LHCN-M2 (cell line): ENCODE measurements at places on chromosomes 6 and 20. TPM values are rescaled to one million over a fixed set of nuclear protein-coding genes. Genes with fewer than 3 reads are reported as not detected.

GRCh38 chr20:37270576-37271420 is 9.2 kb upstream of the GHRH start:
- no peak for DNase-seq

DNA sequence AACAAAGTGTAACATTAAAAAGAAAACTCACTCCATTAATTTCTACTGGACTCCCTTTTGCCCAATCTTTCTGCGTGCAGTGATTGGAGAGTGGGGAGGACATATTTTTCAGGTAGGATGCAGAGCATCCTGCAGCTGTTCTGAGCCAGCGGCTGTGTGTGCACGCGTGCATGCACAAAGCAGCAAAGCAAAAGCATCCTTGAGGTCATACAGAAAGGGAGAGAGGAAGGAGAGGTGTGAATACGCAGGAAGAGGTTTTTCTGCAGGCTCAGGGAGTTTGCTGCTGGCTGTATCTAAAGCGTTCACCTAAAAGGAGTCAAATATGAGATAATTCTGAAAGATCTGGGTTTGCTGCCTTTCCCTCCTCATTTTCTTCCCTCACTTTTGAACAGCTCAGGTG is 108.4 kb downstream of the HUS1B start:
- DNase-seq = no peak

DNA sequence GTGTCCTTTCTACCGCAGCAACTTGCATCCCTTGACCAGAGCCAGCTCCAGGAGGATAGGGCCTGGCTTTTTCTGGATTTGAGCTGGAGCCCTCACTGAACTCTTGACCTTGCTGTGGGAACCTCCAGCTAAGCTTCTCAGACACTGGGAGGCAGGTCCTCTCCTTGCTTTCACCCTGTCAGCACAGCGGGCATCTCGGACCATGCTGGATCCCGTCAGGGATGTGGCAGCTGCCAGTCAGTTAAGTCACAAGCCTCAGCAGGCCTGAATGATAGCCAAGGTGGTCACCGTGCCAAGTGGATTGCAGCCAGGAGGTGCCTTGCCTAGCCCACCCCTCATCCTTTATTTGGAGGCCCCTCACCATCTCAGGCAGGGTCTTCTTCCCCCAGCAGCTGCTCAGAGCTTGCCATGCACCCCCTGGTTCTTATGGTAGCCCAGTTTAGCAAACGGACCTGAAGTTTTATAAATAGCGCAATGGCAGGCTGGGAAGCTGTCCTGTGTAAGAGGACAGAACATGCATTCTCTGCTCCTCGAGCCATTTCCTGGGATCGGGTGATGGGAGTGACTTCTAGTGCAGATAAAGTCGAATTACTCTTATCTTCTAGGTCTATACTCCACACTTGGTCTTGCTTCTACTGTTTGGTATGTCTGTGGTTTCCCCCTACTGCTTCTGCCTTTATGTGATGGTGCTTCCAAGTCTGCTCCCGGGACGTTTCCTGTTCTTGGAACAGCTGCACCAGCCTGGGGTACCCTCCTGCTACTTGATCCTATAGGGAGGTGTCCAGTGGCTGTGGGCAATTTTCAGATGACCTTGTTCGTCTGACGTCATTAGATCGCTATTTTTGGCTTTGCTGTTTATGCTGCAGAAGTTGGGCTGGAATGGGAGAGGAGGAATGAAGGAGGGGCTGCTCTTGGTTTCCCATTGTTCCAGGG is 7.1 kb upstream of the MYLK2 start:
- peak; percentile 99 for DNase-seq

The BMP5 gene
- total RNA-seq = under 0.01 TPM in 1 of 2 replicates, not detected in the other

DNA sequence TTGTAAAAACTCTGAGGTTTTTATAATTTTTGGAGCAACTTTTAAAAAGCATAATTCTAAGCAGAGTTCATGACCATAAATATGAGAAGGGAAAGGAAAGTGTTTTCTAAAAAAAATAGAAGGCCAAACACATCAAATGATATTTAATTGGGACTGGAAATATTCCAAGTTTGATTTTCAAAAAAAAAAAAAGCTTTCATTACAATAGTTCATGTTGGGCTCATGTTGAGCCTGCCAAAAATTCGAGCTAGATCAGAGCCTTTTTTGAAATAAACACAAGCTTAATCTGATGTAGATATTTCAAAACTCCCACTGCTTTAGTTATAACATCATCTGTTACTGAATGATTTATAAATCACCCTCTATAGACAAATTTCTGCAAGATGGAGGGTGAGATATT is 163.4 kb upstream of the DEFB112 start:
- no peak for DNase-seq

- DNase-seq = no peak
Measured at GRCh38 chr6:97644353-97644752, 361.3 kb upstream of the MMS22L start.

DNA sequence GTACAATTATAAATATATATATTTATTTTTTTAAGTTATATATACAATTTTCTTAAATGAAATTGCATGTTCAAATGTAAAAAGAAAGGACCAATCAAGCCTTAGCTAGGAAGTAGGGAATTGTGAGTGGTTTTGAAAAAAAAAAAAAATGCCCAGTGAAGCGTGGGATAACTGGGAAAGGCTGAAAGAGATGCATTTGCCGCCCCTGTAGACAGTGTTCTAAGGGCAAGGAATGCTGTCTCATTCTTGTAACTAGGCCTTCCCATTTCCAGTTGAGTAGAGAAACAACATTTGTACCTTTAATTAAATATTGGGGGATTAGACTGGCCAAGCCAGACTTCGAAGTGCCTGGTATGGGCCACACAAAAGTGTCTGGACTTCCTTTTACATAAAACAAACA is 430.1 kb upstream of the SLC35B3 start:
- no peak for DNase-seq

GRCh38 chr6:82761674-82762345 is 303.8 kb downstream of the UBE3D start:
- DNase-seq = peak; percentile 29

- DNase-seq = no peak
Measured at GRCh38 chr6:112249489-112249888, 4.9 kb downstream of the LAMA4 start.

DNA sequence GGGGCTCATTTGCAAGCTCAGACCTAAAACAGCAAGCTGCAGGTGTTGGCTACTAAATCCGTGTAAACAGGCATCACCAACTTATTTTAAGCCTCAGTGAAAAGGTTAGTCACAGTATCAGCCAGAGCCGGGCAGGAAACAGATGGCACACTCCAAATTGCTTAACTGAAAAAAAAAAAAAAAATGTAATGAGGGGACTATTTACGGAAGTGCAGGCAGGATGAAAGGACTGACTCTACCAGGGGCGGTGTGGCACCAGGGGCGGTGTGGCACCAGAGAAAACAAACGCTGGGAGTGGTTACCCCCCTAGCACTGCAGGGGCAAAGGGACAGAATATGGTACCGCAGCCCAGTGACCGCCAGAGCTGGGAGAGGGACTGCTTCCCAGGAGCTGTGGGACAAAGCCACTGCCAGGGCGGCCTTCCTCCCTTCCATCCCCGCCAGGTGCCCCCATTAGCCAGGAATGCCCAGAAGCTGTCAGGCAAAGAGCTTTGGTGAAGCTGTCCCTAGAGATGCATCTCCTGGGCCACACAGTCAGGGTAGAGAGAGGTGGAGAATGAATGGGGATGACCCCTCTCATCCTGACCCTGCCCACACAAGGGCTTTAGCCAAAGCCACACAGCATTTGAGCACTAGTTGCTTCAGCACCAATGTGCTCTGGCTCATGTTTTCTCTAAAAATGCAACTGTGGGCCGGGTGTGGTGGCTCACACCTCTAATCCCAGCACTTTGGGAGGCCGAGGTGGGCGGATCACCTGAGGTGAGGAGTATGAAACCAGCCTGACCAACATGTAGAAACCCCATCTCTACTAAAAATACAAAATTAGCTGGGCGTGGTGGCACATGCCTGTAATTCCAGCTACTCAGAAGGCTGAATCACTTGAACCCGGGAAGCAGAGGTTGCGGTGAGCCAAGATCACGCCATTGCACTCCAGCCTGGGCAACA is 39.6 kb upstream of the GFOD1 start:
- DNase-seq = peak; percentile 65

DNA sequence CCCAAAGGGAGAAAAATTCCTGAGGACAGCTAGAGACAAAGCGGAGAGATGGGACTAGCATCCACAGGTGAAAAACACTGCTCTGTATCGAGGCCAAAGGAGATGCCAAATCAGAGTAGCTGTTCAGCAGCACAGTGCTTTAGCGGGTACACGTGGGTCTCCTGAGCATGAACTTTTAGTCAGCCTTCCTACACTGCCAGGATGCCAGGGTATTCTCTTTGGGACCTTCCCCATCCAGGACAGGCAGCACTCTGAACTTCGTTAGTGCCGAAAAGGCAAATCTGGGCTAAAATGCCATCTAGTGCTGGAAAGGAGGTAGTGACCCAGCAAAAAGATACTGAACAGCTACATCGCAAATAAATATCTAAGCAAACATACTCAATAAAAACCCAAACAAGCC is 64.9 kb downstream of the C6orf58 start:
- DNase-seq = peak; percentile 31

- no peak for DNase-seq
Measured at GRCh38 chr6:155434096-155434495, 21.5 kb downstream of the NOX3 start.

DNA sequence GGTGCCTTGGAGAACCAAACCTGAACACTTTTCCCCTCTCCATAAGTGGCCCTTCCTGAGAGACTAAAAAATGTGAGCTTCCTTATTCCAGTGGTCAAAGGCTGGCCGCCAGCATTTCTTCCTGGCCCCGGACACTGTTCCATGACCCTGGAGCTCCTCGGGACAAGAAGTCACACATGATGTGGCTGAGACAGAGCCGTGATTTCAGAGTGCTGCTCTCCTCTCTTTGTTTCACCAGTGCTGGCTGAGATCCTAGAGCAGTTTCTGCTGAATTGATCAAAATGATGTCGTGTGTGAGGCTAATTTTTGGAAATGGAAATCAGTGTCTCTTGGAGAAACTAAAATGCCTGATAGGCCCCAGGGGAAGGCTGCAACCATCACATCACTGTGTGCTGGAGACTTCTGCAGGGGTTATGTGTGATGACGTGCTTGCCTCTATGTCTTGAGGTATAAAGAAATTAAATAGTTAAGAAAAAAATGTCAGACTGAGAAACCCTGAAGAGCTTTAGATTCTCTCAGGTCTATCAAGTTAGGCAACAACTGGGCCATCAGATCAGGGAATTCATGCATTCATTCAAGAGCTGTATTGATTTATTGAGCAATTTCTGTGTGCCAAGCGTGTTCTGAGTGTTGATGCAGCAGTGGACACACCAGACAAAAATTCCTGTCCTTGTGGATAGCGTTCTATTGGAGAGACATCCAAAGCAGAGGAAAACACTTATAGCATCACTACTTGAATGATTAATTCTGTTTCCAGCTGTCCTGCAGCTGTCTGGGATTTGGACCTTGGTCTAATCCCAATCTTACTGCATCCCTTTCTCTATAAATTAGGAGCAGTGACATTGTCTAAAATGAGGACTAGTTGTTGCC is 72.7 kb upstream of the CCN6 start:
- DNase-seq = peak; percentile 83
